ENCODE measurements at places on chromosomes 2 and 18.

GRCh38 chr2:193336781-193337180 is 1142.0 kb upstream of the TMEFF2 start:
- no peaks in the 10 kb centered on the region for H3K36me3 ChIP-seq
- H3K4me1 ChIP-seq, result no peaks in the 10 kb centered on the region
- H3K4me3 ChIP-seq, result no peak overlapping the region
- no peak for DNase-seq

DNA sequence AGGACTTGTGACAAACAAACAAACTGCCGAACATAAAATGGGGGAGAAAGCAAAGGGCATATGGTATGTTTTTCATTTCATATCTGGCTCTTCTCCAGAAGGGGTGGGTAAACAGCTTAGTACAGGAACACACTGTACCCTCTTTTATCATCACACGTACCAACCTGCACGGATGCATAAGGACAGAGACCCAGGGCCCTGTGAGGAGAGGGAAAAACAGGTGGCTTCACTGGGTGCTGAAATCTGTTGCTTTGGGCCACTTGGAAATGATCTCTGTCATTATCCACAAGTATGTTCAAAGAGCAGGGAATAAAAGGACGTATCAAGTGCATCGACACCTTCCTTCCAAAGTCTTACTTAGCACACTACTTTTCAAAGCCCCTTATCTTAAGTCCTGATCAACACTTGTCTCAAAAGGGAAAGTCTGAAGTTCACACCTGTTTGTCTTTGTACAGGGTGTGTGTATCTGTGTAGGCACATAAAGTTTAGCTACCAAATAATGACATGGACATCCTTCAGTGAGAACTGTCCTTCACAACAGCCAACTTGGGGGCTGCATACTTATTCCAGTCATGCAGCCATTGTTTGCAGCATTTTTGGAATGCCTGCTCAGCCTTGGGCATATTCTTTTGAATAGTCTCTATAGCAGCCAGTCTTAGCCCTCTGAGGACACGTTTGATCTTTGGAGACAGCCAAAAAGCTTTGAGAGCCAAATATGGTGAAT is 60.6 kb downstream of the IRS1 start:
- no peak for DNase-seq
- H3K4me3 ChIP-seq, result no peak overlapping the region
- H3K36me3 ChIP-seq, result no peaks in the 10 kb centered on the region

DNA sequence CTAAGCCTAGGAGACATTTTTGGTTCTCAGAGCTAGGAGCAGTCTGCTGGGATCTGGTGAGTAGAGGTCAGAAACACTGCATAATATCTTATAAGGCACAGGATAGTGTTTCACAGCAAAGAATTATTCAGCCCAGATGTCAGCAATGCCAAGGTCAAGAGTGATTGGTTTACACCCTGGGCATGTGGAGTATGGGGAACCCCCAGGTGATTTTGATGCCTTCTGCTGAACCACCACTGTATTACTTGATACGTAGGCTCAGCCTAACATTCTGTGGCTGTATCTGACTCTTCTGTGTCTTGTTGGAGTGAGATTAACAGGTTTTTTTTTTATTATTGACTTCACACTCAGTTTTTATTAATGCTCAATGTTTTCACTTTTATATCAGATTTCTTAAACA is 6.0 kb downstream of the DDX18 start:
- no peaks in the 10 kb centered on the region for H3K27me3 ChIP-seq
- DNase-seq, result no peak
- H3K27ac ChIP-seq, result no peak overlapping the region
- no peaks in the 10 kb centered on the region for H3K36me3 ChIP-seq
- no peak overlapping the region for H3K4me3 ChIP-seq

DNA sequence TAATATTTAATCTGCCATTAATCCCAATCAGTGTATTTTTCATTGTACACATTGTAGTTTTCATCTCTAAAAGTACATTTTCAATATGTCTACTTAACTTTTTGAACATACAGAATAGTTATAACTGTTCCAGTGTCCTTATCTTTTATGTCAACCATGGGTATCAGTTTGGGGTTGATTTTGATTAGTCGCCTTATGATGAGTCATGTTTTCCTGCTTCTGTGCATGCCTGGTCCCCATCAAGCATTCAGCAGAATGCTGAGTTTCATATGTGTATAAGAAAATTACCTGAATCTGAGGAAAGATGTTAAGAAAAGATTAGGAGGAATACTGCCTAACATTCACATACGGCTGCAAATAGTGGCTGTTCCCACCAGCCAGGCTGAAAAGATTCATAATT is 17.7 kb downstream of the SPDYA start:
- H3K4me3 ChIP-seq, result no peak overlapping the region
- no peak overlapping the region for H3K27ac ChIP-seq
- H3K27me3 ChIP-seq, result no peaks in the 10 kb centered on the region
- H3K4me1 ChIP-seq, result no peaks in the 10 kb centered on the region

- no peaks in the 10 kb centered on the region for H3K27me3 ChIP-seq
- no peak overlapping the region for H3K4me3 ChIP-seq
- no peak for DNase-seq
Measured at GRCh38 chr2:157806426-157807077, 69.6 kb downstream of the ACVR1 start.

DNA sequence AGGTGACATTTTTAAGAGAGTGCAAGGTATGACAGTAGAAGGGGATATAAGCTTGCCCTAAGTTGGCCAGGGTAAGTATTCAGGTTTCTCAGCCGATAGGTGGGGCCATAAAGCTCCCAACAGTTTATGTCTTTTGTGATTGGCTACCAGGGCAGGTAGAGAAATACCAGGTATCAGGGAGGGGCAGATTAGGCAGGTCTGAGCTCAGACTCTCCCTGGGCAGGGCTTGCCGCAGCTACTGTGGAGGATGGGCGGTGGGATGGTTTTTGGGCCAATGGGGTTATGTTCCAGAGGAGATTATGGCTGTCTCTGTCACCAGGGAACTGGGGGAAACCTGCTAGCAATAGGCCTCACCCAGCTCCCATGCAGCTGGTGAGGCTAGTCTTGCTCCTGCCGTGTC is 211.6 kb downstream of the PTH2R start:
- no peak for DNase-seq
- no peak overlapping the region for H3K27ac ChIP-seq
- H3K4me3 ChIP-seq, result no peak overlapping the region
- peaks cover 10% of the 10 kb centered on the region for H3K4me1 ChIP-seq

DNA sequence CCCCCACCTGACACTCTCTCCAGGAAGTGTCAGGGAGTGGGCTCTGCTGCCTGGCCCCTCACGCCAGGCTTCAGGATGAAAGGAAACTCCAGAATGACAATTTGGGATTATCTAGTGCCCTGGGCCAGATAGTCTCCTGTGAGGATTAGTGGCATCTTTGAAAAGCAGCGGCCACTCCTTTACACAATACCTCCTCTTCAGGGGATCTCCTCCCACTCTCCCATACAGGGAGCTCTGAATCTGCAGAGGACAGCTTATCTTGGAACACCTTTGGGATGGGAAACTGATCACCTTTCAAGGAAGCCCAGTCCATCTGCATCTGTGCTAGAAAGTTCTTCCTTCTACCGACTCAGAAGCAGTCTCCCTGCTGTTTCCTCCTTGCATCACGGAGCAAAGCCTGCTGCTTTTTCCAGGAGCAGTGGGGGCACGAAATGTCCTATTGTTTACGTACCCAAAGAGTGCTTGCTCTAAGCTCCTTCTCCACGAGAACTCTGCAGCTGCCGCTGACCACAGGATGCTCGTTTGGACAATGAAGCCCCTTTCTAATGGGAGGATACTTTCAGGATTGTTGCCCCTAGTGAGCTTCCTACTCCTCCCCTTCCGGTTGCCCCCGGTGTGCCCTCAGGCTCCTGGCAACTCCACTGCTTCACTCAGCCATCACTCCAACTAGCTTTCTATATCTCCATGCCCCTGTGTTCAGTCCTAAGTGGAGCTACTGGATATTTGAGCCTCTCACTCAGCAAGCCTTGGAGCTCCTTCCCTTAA is 31.5 kb downstream of the SIX3 start:
- H3K27me3 ChIP-seq, result no peaks in the 10 kb centered on the region
- no peak for DNase-seq
- no peak overlapping the region for H3K27ac ChIP-seq
- H3K4me3 ChIP-seq, result no peak overlapping the region
- H3K36me3 ChIP-seq, result no peaks in the 10 kb centered on the region

- H3K27ac ChIP-seq, result no peak overlapping the region
- DNase-seq, result no peak
- H3K4me3 ChIP-seq, result no peak overlapping the region
- peaks cover 9% of the 10 kb centered on the region for H3K4me1 ChIP-seq
Measured at GRCh38 chr2:98541906-98542305, 66.4 kb downstream of the COA5 start.

DNA sequence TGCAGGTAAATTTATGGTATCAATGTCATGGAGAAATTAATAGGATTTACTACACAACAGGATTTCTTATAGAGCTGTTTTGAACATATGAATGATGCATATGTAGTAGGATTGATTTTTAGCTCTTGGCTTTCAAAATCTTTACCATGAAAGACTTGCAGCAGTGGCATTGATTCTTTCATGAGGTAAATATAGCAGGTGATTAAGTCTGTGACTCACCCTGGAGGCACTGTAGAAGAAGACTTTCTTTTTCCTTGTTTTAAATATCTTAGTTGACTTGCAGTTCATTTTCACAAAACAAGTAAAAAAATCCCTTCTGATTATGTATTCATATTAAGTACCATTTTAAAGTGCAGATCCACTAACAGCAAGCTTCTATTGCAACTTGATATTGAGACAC is 463.0 kb downstream of the FBXO15 start:
- no peaks in the 10 kb centered on the region for H3K36me3 ChIP-seq
- no peak overlapping the region for H3K4me3 ChIP-seq
- no peak for DNase-seq
- no peaks in the 10 kb centered on the region for H3K4me1 ChIP-seq
- no peak overlapping the region for H3K27ac ChIP-seq

- DNase-seq, result no peak
- peaks cover 36% of the 10 kb centered on the region for H3K4me1 ChIP-seq
- H3K27me3 ChIP-seq, result peaks cover 2% of the 10 kb centered on the region
- H3K27ac ChIP-seq, result peak overlapping the region; percentile 44
- H3K36me3 ChIP-seq, result no peaks in the 10 kb centered on the region
Measured at GRCh38 chr2:44707945-44708660, 233.4 kb upstream of the SIX3 start.

DNA sequence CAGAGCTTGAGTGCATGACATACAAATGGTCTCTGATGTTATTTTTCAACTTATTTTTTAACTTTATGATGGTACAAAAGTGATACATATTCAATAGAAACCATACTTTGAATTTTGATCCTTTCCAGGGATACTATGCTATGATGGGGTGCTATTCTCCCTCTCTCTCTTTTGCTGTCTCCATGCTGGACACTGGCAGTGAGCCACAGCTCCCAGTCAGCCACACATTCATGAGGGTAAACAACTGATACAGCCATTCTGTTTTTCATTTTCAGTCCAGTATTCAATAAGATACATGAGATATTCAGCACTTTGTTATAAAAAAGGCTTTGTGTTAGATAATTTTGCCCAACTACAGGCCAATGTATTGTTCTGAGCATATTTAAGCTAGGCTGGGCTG is 859.3 kb upstream of the KLHL29 start:
- peaks cover 5% of the 10 kb centered on the region for H3K36me3 ChIP-seq
- no peaks in the 10 kb centered on the region for H3K27me3 ChIP-seq
- DNase-seq, result no peak
- no peak overlapping the region for H3K4me3 ChIP-seq

DNA sequence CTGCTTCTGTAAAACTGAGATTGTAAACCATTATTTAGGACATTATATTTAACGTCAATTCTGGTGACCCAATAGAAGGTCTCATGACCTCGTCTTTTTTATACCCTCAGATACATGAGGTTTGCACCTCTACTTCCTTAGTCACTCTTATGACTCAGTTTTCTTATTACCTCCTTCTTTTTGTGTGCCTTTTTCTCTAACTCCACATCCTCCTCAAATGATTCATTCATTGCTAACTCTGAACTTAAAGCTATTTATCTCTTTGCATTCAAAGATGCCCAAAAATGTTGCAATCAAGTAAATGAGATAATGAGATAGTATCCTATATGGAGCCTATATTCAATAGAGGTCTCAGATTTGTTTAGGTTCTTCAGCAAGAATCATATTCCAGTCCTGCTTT is 121.0 kb upstream of the KYNU start:
- H3K4me1 ChIP-seq, result no peaks in the 10 kb centered on the region
- no peak overlapping the region for H3K27ac ChIP-seq
